ENCODE measurements at places on chromosomes 5 and 9.

GRCh38 chr5:128341056-128341455, 197.0 kb downstream of the FBN2 start:
- H3K36me3 ChIP-seq: peaks cover 98% of the 10 kb centered on the region
- no peaks in the 10 kb centered on the region for H3K4me1 ChIP-seq
- H3K27ac ChIP-seq: no peak overlapping the region
- no peaks in the 10 kb centered on the region for H3K27me3 ChIP-seq

DNA sequence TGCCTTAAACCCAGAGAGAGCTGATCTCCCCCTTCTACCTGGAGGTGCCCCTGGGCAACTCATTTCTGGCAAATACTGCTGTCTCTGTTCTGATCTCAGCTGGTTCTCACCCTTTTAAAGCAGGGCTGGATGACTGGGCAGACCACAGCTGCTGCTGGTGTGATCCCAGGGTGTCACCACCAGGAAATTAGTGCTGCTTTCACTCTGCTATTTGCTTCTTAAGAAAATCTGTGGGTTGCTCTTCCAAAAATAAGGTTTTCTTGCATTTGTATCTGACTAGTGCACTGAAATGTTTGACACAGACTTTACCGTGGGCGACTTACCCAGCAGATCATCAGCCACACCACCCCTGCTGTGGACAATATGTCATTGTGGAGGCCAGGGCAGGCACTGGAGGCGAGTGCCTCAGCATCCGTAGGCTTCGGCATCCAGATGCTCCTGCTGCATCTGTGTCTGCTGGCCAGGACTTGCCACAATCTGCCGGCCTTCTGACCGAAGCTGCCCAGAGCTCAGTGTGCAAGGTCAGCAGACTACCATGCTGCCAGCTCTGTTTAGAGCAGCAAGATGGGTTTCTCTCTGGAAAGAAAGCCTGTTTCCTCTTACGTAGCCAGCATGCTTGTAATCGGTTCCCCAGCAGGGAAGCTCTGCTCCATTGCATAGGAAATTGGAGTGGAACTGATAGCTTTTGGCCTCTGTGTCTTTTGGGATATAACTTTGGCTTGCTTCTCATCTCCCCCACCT, 13.6 kb downstream of the ARHGAP26 start:
- H3K27ac ChIP-seq: no peak overlapping the region
- no peaks in the 10 kb centered on the region for H3K27me3 ChIP-seq
- H3K4me3 ChIP-seq: no peak overlapping the region
- no peaks in the 10 kb centered on the region for H3K36me3 ChIP-seq
- H3K4me1 ChIP-seq: peaks cover 18% of the 10 kb centered on the region

GRCh38 chr5:167918184-167918812, 373.1 kb upstream of the WWC1 start:
- H3K4me1 ChIP-seq: peaks cover 5% of the 10 kb centered on the region
- no peaks in the 10 kb centered on the region for H3K36me3 ChIP-seq
- H3K27ac ChIP-seq: no peak overlapping the region
- no peak overlapping the region for H3K4me3 ChIP-seq
- DNase-seq: no peak
- no peaks in the 10 kb centered on the region for H3K27me3 ChIP-seq

GRCh38 chr5:175448276-175448675, 4.3 kb upstream of the DRD1 start:
- no peak overlapping the region for H3K27ac ChIP-seq
- H3K27me3 ChIP-seq: peaks cover 72% of the 10 kb centered on the region
- no peak for DNase-seq

DNA sequence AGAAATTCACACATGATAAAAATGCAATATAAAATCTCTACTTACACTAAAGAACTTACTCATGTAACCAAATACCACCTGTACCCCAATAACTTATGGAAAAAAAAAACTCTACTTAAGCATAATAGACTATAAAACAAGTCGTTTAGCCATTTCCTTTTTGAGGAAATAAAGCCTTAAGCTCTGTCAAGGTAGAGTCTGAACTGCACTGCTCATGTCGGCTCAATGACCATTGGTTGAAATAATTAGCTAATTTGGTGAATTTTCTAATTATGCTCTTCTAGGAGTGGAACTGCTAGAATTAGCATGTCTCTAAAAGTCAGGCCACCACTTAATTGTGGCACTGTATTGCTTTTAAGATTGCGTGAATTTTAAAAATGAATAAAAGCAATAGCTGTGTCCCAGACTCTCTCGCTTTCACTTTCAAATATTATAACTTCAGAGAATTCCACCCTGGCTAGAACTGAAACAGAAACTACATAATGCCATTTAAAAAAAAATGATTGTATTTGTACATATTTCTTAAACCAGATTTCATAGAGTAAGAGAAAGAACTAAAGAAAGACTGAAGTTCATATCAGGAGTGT, 113.0 kb upstream of the PCA3 start:
- no peaks in the 10 kb centered on the region for H3K27me3 ChIP-seq
- DNase-seq: no peak
- no peaks in the 10 kb centered on the region for H3K36me3 ChIP-seq
- peaks cover 32% of the 10 kb centered on the region for H3K4me1 ChIP-seq
- no peak overlapping the region for H3K27ac ChIP-seq

DNA sequence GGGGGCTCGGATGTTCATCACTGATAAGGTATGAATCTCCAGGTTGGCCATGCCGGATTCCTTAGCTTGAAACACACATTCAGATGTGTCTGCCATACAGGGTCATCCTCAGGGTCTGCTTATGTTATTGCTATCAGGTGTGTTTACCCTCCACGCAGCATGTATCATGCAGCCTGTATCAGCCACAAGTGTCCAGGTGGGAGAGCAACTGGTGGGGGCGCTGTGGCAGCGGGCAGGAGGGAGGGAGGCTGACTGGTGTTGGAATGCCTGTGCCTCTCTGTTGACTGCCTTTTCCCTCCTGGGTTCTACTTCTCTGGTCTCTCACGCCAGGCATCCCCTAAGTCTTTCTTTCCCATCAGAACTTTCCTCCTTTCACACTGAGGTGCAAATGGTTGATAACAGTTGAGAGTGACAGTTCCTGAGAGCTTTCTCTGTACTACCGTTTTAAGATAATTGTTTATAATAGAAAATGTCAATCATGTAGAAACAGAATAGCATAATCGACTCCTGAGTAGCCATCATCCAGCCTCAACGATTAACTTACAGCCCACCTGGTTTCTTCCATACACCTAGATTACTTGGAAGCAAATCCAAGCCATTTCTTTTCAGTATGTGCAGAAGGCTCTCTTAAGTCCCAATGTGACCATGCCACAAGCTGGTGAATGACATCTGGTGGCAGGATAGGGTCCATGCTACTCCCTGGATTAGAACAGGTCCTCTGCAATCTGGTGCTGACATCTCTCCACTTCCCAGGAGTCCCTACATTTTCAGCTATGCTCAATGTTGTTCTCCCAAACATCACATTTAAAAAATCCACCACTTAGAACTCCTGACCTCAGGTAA, 86.6 kb downstream of the ACER2 start:
- H3K36me3 ChIP-seq: no peaks in the 10 kb centered on the region
- H3K27me3 ChIP-seq: no peaks in the 10 kb centered on the region
- no peak overlapping the region for H3K4me3 ChIP-seq
- no peak for DNase-seq
- H3K4me1 ChIP-seq: no peaks in the 10 kb centered on the region

DNA sequence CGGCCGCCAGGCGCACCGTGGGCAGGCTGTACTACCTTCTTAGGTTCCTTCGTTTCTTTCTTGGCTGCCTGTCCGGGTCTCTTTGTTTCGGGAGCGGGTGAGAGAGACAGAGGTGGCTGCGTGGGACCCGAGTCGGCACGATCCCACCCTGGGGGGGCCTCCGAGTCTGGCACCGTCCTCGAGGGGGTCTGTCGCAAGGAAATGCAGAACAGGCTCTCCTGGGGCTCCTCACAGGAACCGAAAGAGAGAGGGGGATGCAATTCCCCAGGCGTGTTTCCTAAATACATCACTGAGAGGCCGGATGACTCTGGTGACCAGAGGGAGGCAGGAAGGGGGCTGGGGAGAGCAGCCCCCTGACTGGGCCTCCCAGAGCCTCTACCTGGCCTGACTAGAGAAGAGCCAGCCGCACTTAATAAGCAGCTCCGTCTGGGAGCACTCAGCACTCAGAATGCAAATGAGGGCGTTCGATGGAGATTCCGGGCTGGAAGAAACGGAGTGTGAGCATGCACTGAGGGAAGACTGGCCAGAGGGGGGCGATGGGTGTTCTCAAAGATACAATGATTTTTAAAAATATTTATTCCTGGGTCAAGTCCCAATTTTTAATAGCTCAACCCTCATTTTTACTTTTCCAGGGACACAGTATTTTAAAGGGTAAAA, 11.7 kb upstream of the INPP5E start:
- H3K36me3 ChIP-seq: peaks cover 85% of the 10 kb centered on the region
- H3K27me3 ChIP-seq: no peaks in the 10 kb centered on the region
- no peak overlapping the region for H3K4me3 ChIP-seq
- DNase-seq: no peak

- H3K4me1 ChIP-seq: no peaks in the 10 kb centered on the region
- H3K27me3 ChIP-seq: no peaks in the 10 kb centered on the region
- no peak overlapping the region for H3K4me3 ChIP-seq
- no peaks in the 10 kb centered on the region for H3K36me3 ChIP-seq
- H3K27ac ChIP-seq: no peak overlapping the region
Measured at GRCh38 chr9:93677641-93678136, 101.3 kb downstream of the PHF2 start.

DNA sequence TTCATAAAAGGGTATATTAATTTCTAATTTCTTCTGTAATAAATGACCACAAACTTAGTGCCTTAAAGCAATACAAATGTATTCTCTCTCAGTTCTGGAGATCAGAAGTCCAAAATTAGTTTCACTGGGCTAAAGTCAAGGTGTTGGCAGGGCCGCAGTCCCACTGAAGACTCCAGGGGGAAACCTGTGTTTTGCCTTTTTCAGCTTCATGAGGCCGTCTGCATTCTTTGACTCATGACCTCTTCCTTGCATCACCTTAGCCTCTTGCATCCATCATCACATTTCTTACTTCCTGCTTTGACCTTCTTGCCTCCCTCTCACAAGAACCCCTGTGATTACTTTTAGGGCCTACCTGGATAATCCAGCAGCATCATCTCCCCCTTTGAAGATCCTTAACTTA, 42.0 kb upstream of the ALDH1B1 start:
- no peak overlapping the region for H3K27ac ChIP-seq
- H3K27me3 ChIP-seq: no peaks in the 10 kb centered on the region
- no peak overlapping the region for H3K4me3 ChIP-seq
- DNase-seq: no peak

DNA sequence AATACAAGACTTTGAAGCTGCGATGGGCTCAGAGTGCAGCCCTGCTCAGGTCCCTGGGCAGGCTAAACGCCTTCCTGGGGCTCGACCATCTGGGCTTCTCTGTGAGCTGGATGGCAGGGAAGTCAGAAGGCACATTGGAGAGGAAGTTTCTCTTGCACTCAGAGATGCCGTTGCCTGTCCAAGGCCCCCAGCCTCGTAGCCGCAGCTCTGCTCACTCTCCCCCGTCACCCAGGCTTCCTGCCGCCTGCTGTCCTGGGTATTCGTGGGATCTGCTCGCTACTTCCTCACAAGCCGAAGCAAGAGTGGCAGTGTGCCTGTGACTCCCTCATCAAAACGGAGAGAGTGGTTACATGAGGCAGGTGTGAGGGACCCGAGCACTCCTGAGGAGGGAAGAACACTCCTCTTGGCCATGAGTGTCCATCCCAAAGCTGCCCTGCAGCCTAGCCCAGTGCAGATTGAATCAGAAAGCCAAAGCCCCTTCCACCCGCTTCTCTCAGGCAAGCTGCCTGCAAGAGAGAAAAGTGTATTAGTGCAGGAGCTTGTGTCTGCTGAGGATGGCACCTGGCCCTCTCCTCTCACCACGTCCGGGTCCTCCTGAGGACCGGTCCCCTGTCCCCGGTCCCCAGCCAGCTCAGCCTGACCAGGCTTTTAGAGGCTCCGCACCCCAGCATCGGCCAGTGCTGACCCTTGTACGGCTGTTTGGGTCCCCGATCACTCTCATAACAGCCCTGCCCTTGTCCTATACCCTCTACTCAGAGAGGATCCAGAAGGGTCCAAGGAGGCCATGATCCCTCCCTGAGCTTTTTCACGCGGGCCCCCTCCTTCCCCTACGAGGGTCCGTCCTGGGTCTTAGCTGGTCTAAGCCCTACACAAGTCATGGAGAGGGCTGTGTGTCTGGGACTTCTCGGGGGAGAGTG, 7.3 kb downstream of the FCN2 start:
- no peaks in the 10 kb centered on the region for H3K36me3 ChIP-seq
- no peaks in the 10 kb centered on the region for H3K27me3 ChIP-seq
- no peak overlapping the region for H3K4me3 ChIP-seq
- H3K27ac ChIP-seq: no peak overlapping the region

Data from RWPE2 (cell line).